ENCODE measurements at places on chromosomes 2 and 18.

GRCh38 chr2:181915102-181915501 is 23.6 kb downstream of the ITPRID2 start:
- no peak for DNase-seq

GRCh38 chr2:120769787-120770120 is 34.1 kb downstream of the GLI2 start:
- DNase-seq = no peak

- no peak for DNase-seq
These were observed 19.0 kb downstream of the CEP68 start for GRCh38 chr2:65075176-65075575.

DNA sequence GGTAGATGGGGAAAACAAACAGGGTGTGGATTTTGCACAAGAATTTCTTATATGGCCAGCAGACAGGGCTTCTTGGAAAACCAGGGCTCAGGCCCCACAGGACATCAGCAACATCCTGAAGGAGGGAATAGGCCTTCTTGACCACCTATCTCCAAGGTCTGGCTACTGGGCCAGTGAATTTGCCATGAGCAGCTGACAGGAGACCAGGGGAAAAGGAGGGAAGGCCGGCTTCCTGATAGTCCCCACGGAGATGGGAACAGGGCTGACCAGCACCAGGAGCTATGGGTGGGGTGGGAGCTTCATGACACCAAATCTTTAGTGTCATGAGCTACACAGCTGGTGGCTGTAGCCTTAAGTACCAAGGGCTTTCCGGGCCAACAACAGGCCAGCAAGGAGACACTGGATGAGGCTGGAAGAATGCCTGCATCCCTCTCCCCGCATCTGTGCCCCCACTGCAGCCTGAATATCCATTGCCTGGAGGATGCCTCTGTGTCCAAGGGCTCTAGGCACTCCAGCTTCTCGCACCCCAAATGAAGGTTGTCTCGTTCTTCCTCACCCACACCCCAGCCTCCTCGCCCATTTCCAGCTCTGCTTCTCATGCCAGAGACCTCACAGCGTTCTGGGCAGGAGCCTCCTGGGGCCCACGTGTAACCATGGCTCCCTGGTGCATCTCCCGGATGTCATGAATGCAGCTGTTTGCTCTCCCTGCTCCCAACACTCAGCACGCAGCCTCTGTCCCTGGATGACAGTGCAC is 74.8 kb downstream of the EMX1 start:
- no peak for DNase-seq

GRCh38 chr2:144032566-144032965 is 487.4 kb downstream of the ZEB2 start:
- no peak for DNase-seq
